Left renal cortex interstitium (tissue), 4 donors: ENCODE measurements at places on chromosomes 2 and 18. TPM values are rescaled to one million over a fixed set of nuclear protein-coding genes. Genes with fewer than 3 reads are reported as not detected.

CTAGE1 gene
- 0.05 TPM for polyA plus RNA-seq

DNAJC5G gene
- polyA plus RNA-seq: 1.6 TPM

DOK6 gene
- polyA plus RNA-seq: 17.6 TPM

CASP10 gene
- polyA plus RNA-seq: 6.9 TPM

GREB1 gene
- polyA plus RNA-seq: 19.7 TPM

SERPINB10 gene
- polyA plus RNA-seq: 0.33 TPM

COMMD1 gene
- polyA plus RNA-seq: 75.8 TPM

PLB1 gene
- 1.3 TPM for polyA plus RNA-seq

POTEJ gene
- polyA plus RNA-seq: 0.08 TPM

SCN9A gene
- 1.9 TPM for polyA plus RNA-seq

IL1F10 gene
- polyA plus RNA-seq: not detected

GALR1 gene
- 0.03 TPM for polyA plus RNA-seq

RAB6D gene
- polyA plus RNA-seq: 1.5 TPM

CRYBA2 gene
- not detected for polyA plus RNA-seq

VAPA gene
- 204 TPM for polyA plus RNA-seq

REG3G gene
- polyA plus RNA-seq: not detected

CRYGD gene
- not detected for polyA plus RNA-seq

PROKR1 gene
- 0.20 TPM for polyA plus RNA-seq

KLF7 gene
- polyA plus RNA-seq: 22.7 TPM

RGPD5 gene
- polyA plus RNA-seq: 25.0 TPM

TTN gene
- 0.72 TPM for polyA plus RNA-seq

ALPG gene
- polyA plus RNA-seq: 0.05 TPM

ATP6V1B1 gene
- 74.9 TPM for polyA plus RNA-seq

ACMSD gene
- polyA plus RNA-seq: 36.4 TPM

ASB18 gene
- 0.36 TPM for polyA plus RNA-seq

C2orf80 gene
- 0.33 TPM for polyA plus RNA-seq

EIPR1 gene
- 27.6 TPM for polyA plus RNA-seq

DNER gene
- 53.4 TPM for polyA plus RNA-seq

PFN4 gene
- 2.9 TPM for polyA plus RNA-seq

MALT1 gene
- 24.6 TPM for polyA plus RNA-seq

REG3A gene
- polyA plus RNA-seq: not detected

SFT2D3 gene
- not detected for polyA plus RNA-seq

CYP27A1 gene
- polyA plus RNA-seq: 55.4 TPM

NT5C1B gene
- polyA plus RNA-seq: 0.72 TPM

TRIM54 gene
- 3.4 TPM for polyA plus RNA-seq

UGT1A4 gene
- polyA plus RNA-seq: not detected

ANKRD53 gene
- polyA plus RNA-seq: 0.68 TPM

ZNF236 gene
- 11.8 TPM for polyA plus RNA-seq

GAD1 gene
- polyA plus RNA-seq: 0.64 TPM

TDRD15 gene
- polyA plus RNA-seq: 0.04 TPM

PDE1A gene
- 23.3 TPM for polyA plus RNA-seq
